ENCODE measurements at places on chromosomes 2 and 18.

DNA sequence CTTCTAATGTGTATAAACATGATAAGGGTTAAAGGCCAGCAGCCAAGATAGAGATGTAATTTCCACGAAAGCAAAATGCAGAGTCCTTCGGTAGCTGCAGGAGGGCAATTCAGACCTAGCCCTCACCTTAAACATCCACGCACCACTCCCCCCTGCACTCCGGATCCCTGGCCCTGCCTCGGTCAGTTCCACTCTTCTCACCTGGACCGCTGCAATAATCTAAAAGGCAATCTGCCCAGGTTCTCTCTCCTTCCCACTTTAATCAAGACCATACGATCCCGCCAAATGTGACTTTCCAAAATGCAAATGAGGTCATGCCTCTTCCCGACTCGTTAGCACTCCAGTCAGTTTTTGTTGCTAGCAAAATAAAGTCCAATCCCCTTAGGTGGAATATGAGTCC lies 485.2 kb downstream of the EIPR1 start:
- no peak for DNase-seq

GRCh38 chr2:148461876-148462275 lies 182.7 kb upstream of the EPC2 start:
- no peak for DNase-seq

DNA sequence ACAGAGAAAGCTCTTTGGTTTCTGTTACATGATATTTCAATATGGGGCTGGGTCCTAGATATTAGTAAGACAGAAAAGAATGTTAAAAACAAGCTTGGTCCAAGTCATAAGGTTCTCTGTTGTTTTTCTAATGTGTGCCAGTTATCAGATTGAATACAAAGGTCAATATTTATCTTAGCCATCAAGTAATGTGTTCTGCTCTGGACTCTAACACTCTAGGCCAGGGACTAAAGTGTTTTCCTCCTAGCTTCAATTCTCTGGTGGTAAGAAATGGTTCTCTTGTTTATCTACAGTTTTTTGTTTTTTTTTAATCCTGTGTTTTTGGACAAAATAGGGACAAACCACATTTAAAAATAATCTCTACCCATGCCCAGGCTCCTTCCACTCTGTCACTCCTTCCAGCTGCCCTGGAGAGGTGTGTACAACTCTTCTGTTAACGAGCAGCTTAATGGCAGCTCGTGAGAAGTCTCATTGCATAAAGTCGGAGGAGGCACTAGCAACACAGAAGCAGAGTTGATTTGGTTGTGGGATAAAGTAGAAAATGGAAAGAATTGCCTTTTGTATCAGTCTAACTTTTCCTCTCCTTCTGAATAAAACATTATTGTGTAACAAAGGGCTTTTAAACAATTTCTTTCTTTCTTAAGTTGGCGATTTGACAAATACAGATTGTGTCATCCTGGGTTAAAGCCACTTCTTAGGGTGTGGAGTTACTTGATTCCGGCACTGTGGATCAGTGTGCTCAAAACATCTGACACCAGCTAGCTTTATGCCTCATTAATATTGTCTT lies 8.0 kb upstream of the SESTD1 start:
- DNase-seq: no peak

DNA sequence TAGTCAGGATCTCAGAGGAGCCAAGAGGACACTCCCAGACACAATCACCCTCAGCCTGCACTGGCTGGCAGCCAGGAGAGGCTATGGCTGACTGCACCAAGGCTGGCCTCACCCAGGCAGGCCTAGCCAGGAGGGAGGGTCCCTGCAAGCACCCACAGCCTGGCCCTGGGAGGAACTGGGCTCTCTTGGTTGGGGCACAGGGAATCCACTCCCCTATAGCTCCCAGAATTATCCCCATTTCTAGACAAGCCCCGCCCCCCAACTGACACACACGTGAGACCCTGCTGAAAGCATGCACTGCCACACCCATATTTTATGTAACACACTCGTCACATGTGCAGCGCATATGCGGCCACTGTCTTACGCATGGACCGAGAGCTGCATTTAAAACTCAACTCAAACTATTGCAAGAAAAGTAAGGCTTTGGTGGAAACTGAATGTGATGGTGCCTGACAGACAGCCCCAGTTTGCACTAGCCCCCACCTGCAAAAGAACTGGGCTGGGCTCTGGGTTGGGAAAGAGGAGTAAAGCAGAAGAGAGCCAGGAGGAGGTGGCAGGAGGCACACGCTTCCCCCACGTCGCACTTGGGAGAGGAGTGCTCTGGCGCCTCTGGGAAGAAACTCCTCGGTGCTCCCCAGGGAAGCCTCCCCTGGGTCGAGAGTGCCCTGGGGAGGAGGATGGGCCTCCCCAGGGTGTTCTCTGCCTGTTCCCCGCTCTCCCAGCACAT lies 28.9 kb upstream of the ARHGEF4 start:
- DNase-seq: no peak

GRCh38 chr18:48939205-48940097 lies 11.3 kb downstream of the SMAD7 start:
- DNase-seq: no peak

DNA sequence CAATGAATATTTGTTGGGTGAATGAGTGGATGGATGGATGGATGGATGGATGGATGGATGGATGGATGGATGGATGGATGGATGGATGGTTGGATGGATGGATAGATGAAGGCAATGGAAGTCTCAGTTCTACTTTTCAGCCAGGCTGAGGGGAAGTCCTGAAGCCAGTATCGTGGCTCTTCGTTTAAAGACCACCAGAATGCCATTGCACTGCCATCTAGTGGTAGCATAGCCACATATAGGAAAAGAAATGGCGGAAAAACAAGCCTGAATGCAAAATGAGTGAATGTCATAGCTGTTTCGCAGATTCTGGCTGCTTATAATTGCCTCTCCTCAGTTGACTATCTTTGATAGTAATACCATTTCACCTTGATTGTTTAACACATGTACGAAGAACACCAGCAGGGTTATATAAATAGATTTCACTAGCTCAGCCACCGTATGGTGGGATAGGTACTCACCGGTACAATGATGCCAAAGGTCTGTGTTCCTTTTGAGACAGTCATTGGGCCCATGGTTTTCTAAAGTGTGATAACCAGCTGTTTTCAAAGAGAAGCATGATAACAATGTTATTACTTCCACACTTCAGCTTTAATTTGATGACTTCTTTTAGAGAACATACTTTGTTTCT lies 62.3 kb upstream of the GREB1L start:
- peak; percentile 13 for DNase-seq

- DNase-seq: no peak
Observed at GRCh38 chr2:187529977-187530721, 24.1 kb downstream of the TFPI start.

GRCh38 chr2:181683518-181684453 lies 3.5 kb upstream of the NEUROD1 start:
- no peak for DNase-seq

- no peak for DNase-seq
Observed at GRCh38 chr2:181527058-181527457, 69.9 kb downstream of the ITGA4 start.

GRCh38 chr2:227826563-227826962 lies 12.9 kb downstream of the CCL20 start:
- no peak for DNase-seq

GRCh38 chr2:145408980-145409379 lies 889.1 kb upstream of the ZEB2 start:
- DNase-seq: no peak

DNA sequence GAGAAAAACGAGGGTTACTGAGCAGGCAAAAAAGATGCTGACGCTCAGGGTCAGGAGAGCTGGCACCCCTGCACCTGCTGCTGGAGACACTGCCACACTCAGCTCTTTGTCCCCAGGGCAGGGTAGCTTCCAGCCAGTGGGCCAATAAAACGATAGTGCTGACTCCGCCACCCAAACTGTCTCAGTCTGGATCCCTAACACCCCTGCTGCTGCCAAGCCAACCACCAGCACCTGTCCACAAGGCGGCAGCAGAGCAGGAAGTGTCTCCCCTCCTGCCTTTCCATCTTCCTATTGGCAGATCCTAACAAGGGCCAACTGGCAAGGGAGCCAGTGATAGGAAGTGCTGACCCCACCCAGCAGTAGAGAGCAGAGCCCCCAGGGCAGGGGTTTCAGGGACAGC lies 531.5 kb upstream of the SALL3 start:
- DNase-seq: no peak

DNA sequence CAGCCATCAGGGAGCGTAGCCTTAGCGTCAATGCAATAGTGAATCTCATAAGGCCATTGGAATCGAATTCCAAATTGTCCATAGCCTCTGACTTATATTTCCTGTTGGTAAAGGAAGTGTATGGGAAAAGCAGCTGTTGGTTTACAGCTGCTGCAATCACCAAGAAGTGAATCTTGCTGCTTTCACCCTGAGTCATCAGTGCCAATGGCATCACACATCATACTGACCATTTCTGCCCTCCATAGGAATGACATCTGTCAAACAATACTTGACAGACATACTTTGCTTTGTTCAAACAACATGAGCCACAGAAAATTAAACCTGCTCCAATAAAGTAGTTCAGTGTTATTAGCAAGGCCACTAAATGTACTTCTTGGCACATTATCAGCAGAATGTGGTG lies 111.2 kb upstream of the KLHL29 start:
- no peak for DNase-seq

DNA sequence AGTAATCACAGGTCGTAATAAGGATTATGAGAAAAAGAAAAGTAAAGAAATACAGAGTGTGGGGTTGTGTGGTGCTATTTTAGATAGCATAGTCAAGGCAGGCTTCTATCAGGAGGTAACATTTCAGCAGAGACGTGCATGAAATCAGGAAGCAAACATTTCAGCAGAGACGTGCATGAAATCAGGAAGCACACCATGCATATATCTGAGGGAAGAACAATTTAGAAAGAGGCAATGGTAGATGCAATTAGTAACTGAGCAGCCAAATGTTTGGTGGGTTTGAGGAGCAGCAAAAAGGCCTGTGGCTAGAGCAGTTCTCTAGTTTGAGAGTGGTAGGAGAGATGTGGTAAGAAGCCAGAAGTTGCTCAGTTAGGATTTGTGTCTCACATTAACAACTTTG lies 713.7 kb downstream of the ADCYAP1 start:
- no peak for DNase-seq

GRCh38 chr2:83394134-83394904 lies 1064.8 kb downstream of the SUCLG1 start:
- DNase-seq: no peak

DNA sequence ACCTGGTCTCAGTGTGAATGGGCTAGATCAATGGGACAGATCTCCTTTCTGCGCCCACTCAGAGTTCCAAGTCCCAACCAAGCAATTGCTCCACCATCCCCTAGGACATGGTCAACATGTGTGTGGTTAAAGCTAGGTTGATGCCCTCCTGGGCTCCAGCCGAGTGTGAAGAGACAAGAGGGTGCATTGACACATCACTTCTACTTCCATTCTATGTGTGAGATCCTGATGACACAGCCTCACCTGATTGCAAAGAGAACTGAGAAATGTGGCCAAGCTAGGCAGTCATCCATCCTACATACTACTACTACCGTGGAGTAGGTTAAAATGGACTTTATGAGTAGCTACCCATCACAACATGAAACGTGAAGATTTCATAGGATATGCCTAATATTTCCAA lies 106.8 kb downstream of the NCKAP5 start:
- DNase-seq: no peak

- DNase-seq: no peak
Observed at GRCh38 chr2:177254433-177255226, 9.9 kb downstream of the NFE2L2 start.

GRCh38 chr2:98445683-98446581 lies 1.3 kb downstream of the INPP4A start:
- DNase-seq: no peak

- DNase-seq: no peak
Observed at GRCh38 chr2:190819840-190820301, 60.8 kb upstream of the GLS start.

DNA sequence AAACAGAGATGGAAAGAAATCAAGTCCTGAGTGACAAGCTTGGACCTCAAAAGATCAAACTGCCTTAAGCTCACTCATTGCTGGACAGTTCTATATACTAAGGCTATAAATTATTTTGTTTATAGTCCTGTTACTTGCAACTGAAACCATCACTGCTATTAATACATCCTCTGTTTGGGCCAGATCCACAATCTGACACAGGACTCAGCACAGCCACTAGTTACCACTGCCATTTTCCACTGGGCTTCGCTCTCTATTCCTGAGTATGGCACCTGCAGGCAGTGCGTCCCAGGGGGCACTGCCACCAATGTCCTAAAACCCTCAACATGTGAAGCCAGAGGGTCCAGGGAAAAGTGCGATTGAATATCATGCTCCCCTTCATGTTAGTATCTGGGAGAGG lies 52.3 kb downstream of the CYP26B1 start:
- DNase-seq: no peak

DNA sequence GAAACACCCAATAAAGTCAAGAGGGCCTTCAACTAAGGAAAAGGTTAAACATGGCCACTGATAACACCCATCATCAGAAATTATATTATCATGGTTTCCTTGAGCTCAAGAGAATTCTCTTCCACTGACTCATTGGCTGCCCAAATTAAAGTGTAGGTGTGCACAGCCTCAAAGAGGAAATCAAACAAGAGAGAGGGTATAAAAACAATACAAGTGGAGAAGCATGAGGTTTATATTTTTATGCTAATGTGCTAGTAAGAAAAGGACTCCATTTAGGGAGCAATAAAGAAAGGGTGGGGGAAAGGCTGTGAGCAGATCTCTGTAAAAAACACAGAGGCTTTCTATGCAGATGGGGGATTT lies 168.8 kb upstream of the VRK2 start:
- no peak for DNase-seq

DNA sequence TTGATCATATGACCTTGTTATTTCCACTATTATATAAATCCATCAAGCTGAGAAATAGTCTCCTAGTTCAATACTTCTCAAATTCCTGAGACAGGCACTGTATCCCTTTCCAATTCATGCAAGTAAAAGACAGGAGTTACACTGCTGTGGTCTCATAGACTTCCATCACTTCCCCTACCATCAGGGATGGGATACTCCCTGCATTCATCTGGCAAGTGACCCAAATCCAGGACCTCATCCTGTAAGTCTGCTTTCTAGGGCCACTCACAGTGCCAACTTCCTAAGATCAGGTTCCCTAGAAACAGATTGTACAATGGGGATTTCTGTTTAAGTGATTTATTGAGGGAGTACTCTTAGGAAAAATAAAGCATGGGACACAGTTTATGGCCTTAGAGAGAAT lies 424.0 kb upstream of the CDH7 start:
- DNase-seq: no peak

DNA sequence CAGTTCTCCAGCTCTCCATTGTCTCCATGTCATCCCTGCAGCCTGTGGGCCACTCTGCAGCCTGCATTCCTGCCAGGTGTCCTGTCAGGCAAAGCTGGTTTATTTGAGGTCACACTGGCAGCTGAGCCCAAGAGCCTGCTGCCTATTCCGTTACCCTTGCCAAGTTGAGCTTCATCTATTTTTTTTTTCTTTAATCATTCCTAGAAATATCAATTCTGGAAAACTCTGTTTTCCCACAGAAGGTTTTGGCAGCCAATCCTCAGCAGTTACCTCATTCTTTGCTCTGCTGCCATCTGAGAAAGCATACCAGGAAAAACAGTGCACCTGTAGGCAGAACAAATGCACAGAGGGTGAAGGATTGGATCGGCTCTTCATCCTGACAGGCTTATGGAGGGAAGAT lies 411.0 kb upstream of the ACVR2A start:
- no peak for DNase-seq

Data from activated T-helper 1 cell treated with anti-CD3 and anti-CD28 coated beads, Interleukin-12 subunit alpha, Interleukin-12 subunit beta, Interleukin-2, Interleukin-4 antibody, amounts not matched to agents 30 ng/mL and 10 ng/mL and 1 ng/mL, durations not matched to agents 14 hours and 24 hours and 36 hours (primary cell).